ENCODE measurements at places on chromosomes 6 and 20.
A peak's percentile ranks its signal among the peaks of the same experiment; 100 is the strongest.

- DNase-seq = no peak
These were observed 151.3 kb downstream of the LCA5 start for GRCh38 chr6:79385893-79386292.

- no peak for DNase-seq
These were observed 47.9 kb upstream of the ARID1B start for GRCh38 chr6:156729248-156729647.

GRCh38 chr6:15147827-15148226 is 98.0 kb upstream of the JARID2 start:
- no peak for DNase-seq

GRCh38 chr20:42919316-42919715 is 270.4 kb downstream of the PTPRT start:
- no peak for DNase-seq

- no peak for DNase-seq
These were observed 209.0 kb upstream of the CITED2 start for GRCh38 chr6:139583420-139583819.

DNA sequence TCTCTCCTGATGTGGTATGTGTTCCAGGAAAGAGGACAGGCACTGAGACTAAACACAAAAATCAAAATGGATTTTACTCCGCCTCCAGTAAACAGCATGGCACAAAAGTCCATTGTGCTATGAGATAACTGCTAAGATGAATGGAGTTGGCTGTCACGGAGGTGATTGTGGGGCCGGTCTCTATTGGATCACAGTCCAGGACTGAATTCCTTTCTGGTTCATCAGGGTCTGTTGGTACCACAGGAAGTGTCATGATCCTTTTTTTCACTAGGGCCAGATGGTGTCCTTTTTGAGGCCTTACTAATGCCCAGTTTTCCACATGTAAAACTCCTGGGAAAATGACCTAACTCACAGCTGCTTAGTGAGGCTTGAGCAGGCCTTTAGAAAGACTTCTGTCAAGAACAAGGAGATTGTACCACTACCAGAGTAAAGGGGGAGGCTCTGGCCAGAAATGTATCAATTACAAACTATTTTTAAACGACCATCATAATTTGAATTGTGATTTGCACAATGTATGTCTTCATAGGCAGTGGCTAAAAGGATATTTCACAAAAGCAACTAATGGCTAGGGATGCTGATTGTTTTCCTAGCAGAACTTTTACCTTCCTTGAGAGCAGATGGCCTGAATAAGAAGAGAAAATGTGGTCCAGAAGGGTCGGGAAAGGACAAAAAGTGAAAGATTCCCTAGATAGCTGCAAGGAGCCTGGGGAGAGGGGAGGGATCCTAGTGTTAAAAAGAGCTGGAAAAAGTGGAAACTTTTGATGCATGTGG is 192.2 kb upstream of the POU3F2 start:
- no peak for DNase-seq

DNA sequence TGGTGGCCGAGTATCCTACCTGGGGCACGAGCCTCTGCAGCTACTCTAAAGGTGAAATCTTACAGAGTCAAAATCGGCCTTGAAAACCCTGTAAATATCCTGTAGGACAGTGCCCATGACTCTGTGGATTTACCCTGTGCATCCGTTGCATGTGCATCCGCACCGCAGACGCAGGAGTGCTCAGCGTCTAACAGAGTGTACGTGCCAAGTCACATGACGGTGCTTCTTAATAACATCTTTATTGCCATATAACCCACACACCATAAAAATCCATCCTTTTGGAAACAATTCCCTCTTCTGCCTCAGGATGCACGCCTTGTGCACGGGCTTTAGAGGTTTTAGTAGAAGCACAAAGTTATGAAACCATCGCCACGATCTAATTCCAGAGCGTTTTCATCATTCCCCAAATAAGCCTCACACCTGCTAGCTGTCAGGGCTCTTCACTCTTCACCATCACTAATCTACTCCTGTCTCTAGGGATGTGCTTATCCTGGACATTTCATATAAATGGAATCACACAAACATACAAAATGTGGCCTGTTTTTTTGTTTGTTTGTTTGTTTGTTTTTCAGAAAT is 384.5 kb upstream of the SULF2 start:
- no peak for DNase-seq

- DNase-seq = no peak
These were observed 15.5 kb upstream of the CCND3 start for GRCh38 chr6:41957117-41957516.

DNA sequence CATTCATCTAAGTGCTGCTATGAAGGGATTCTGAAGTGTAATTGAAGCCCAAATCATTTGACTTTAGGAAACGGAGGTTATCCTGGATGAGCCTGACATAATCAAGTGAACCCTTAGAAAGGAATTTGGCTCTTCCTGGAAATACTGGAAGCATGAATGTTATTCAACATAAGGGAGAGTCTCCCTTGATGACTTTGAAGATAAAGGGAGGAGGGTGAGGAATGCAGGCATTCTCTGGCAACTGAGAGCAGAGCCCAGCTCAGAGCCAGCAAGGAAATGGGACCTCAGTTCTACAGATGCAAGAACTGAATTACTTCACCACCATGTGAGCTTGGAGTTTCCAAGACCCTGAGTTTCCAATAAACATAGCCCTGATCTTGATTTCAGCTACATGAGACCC is 168.2 kb downstream of the DLL1 start:
- DNase-seq = no peak

DNA sequence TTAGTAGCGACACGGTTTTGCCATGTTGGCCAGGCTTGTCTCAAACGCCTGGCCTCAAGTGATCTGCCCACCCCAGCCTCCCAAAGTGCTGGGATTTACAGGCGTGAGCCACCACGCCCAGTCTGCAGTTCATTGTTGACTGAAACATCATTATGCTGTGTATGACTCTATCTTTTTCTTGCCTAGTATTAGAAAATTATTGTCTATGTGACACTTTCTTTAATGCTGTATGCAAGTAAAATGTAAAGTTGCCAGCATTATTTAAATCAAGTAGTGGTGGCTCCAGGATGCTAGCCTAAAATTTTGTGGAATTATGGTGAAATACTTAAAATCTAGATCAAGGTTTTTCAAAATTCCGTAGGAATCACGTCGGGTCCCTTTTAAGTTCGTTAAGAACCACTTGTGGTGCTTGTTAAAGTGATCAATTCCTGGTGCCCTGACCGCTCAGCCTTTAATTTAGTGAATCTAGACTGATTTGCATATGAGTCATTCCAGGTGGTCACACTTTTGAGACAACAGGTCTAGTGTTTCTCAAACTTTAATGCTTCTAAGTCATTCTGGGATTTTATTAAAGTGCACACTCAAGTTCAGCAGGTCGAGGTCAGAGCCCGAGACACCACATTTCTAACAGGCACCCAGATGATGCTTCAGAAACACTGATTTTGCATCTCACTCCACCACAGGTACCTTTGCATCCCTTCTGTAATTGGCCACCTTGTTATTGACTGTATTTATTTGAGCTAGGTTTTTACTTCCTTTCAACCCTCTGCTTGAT is 132.6 kb upstream of the MTHFD1L start:
- no peak for DNase-seq

DNA sequence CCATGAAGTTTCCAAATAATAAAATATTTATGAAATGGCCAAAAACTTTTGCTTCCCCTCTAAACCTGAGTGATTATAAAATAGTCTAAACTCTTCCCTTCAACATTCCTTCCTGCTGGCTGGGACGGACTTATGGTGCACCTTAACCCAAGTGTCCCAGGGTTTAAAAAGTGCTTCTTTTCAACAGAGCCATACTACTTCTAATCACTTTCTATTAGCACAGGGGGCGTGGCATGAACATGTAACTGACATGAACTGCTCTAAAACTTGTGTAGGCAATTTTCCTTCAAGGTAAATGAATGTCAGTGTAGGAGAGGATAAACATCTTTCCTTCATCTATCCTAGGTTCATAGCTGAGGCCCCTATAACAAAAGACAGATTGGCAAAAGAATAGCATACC is 163.6 kb upstream of the RIMS1 start:
- DNase-seq = no peak

GRCh38 chr6:30799210-30799609 is 54.9 kb upstream of the IER3 start:
- no peak for DNase-seq

DNA sequence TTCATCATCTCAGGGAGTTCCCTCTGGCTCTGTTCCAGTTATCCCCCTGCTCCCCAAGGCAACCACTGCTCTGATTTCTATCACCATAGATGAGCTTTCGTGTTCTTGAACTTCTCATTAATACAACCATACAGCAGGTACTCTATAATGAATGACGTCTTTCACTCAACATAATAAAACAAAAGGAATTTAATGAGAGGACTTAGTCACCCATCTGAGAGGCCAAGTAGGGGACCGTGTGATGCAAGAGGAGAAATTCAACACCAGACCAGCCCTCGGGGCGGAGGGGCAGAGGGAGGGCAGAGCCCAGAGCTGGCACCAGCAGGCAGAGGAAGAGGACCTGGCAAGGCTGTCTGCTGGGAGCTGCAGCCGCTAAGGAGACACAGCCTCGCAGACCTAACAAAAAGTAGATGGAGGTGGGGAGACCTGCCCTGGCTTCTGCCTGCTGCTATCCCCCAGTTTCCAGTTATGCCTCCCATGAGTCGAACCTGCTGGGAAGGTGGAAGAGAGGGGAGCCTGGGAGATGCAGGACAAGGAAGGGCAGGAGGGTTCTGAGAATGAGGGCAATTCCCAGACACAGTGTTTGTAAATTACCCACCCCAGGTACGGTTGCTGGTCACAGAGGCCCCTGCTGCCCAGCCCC is 13.8 kb downstream of the CCN5 start:
- DNase-seq = peak; percentile 75

DNA sequence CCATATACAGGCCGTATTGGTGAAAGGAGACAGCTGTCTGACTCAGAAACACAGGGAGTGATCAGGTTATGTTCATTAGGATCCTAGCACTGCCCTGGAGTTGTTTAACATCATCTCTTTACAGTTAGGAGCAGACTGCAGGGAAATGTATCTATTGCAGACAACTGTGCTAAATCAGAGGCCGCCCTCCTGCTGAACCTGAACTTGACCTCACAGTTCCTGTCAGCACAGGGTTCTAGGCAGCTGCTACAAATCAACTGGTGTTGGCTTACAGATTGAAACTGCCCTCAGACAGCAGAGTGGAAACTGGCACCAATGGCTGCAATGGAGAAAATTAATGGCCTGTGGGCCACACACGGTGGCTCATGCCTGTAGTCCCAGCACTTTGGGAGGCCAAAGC is 3.7 kb upstream of the RPP40 start:
- DNase-seq = no peak

DNA sequence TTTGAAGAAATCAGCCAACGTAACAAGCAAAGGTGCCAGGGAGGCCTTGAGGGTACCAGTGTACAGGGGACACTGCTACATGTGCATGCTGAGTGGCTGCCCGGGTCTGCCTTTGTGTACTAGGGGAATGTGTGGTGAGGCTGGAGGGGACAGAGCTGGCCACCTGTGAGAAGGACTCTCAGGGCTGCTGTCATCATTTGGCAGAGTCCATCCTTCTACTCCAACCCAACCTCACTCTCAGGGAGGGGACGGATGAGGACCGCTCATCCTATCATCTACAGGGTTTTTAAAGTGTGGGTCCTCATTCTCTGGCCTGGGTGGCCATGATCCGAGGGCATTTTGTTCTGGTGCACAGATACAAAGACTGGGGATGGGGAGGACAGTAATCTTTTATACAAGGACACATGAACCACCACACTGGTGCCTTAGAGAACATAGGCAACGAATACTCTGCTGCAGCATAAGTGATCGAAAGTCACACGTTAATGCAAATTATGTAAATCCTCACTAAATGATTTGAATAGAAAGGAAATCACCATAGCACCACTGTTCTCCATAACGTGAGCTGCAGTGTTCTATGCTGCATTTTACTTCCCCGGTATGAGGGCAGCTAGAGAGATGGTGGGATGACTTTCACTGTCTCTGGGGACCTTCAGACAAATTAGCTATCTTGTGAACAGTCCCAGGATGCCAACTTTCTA is 181.4 kb downstream of the GMPR start:
- no peak for DNase-seq

DNA sequence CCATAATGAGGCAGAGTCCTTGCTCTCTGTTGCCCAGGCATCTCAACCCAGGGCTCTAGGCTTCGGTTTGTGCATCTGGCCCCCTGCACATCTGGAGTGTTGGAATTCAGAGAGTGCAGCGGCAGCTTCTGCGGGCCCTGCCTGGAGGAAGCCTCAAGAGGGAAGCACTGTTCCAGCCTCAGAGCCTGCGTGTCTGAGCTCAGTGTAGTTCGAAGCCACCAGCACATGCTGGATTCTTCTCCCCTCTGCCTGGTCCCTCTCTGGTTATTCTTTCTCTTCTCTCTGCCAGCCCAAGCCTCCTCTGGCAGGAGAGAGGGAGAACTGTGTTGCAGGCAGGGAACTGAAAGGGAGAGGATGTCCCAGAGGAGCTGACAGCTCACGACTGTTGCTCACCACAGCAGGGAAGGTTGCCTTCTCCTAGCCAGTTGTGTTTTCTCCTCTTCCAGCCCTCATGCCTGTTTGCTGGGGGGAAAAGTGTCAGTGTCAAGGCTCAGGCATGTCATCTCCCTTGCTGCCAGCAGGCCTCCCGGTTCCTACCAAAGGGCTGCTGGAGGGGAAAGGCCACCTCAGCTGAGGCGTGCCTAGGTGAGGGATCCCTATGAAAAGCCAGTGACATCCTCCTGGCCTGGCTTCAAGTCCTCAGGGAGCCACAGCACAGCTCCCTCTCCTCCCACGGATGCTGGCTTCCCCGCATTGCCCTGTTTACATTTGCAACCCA is 126.0 kb upstream of the LRFN2 start:
- DNase-seq = no peak

- DNase-seq = no peak
These were observed 218.0 kb upstream of the PREP start for GRCh38 chr6:105620878-105621277.

DNA sequence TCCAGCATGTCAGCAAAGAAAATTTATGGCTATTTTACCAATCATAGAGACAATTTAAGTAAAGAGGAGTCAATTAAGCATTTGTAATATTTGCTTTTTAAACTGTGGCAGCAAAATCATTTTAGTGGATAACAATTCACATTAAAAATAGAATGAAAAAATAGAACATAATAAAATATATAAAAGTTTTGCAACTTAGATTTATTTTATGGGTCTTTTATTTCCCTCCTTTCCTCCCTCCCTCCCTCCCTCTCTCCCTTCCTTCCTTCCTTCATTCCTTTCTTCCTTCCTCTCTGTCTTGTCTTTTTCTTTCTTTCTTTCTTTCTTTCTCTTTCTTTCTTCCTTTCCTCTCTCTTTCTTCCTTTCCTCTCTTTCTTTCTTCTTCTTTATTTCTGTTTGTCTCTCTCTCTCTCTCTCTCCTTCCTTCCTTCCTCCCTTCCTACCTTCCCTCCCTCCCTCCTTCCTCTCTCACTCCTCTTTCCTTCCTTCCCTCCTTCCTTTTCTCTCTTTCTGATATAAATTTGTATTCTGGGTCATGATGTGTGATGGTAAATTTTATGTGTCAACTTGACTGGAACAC is 610.9 kb upstream of the CITED2 start:
- DNase-seq = no peak

All from left ventricle myocardium superior (tissue), 1 donor.